ENCODE measurements at places on chromosomes 11 and 22.

GRCh38 chr11:117354550-117354949 lies 26.9 kb downstream of the CEP164 start:
- peak; percentile 1 for DNase-seq

GRCh38 chr11:6818967-6819366 lies 19.5 kb upstream of the OR6A2 start:
- no peak for DNase-seq

- DNase-seq: no peak
Measured at GRCh38 chr22:37739611-37740049, 42.8 kb downstream of the TRIOBP start.

GRCh38 chr11:88246696-88247095 lies 71.5 kb upstream of the RAB38 start:
- no peak for DNase-seq

GRCh38 chr22:23268139-23268712 lies 87.9 kb downstream of the BCR start:
- no peak for DNase-seq

DNA sequence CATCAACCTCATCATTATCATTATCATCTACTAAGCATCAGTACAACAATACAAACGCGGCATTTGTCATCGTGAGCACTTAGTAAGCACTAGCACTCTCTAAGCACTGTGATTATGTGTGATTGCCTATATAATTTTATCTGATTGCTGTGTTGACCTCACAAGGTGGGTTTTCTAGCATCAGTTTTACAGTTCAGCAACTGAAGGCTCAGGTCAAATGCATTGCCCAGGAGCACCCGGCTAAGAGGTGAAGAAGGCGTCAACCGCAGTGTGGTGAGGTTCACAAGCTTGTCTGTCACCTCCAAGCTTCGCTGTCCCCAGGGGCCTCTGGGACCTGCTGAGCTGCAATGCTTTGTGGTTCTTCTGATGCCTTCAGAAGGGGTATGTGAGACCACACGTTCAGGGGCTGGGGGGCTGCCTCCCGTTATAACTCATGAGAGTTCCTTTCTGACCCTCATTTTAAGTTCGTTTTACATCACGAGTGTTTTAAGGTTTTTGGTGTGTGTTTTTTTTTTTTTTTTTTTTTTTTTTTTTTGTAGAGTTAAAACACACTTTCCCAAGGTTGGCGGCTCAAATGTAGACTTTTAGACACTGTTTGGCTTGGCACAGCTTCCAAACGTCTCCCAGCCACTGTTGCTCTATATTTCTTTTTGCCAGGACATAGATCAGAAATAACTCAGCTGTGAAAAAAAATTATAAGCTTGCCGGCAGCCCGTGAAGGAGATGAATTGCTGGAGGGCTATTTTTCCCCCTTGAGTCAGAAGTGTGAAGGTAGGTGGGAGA lies 33.8 kb upstream of the SCUBE1 start:
- DNase-seq: no peak

DNA sequence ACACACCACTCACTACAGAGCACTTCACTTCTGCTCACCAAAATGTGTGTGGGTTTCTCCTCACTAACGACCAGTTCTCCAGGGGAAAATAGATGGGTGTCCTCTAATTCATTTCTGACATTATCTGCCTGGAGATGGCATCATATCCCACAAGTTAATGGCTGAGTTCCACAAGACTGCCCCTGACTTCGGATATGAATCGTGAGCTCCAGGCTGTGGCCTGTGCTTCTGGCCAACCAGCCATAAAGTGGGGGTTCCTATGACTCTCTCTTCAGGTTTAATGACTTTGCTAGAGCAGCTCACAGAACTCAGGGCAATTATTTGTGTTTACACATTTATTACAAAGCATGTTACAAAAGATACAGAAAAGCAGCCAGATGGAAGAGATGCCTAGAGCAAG lies 113.0 kb upstream of the SYT13 start:
- DNase-seq: no peak

- DNase-seq: no peak
Measured at GRCh38 chr11:19345848-19346681, 105.3 kb upstream of the E2F8 start.
